ENCODE measurements at places on chromosomes 6 and 20.

DNA sequence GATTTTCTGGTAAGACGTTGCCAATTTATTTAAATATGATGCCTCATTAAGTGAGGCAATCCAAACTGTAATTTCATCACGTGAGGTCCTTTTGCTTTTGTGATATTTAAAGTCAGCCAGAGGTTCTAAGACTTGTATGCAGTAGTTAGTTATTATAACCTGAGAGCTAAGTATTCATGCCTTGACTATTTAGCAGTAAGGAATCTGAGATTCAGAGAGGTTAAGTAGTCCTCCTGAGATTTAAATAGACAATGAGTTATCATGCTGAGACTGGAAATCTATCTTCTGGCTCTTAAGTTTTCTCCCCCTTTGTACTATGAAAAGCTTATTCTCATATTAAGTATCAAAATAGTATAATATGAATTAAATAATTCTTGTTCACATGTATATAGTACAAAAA is 158.0 kb downstream of the UTRN start:
- DNase-seq: no peak

DNA sequence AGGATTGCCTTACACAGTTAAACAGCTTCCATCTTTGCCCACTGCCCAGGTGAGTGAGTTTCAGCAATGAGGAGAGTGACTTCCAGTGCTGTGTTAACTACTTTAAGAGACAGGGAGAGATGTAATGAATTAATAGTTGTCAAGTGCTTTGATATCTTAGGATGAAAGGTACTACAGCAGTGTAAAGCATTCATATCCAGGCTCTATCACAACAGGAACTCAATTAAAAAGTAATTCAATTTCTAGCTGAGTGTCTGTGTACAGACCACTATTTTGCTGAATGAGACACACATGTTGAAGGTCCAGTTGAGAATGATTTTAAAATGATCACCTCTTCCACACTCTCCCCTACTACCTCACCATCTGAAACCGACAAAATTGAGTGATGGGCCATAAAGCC is 70.7 kb upstream of the BEND3 start:
- DNase-seq: no peak

GRCh38 chr20:38083338-38084048 is 49.9 kb downstream of the RPRD1B start:
- DNase-seq: peak; percentile 56

- no peak for DNase-seq
Measured at GRCh38 chr20:48259456-48259855, 474.2 kb upstream of the SULF2 start.

- no peak for DNase-seq
Measured at GRCh38 chr6:149478631-149479314, 6.0 kb downstream of the ZC3H12D start.

DNA sequence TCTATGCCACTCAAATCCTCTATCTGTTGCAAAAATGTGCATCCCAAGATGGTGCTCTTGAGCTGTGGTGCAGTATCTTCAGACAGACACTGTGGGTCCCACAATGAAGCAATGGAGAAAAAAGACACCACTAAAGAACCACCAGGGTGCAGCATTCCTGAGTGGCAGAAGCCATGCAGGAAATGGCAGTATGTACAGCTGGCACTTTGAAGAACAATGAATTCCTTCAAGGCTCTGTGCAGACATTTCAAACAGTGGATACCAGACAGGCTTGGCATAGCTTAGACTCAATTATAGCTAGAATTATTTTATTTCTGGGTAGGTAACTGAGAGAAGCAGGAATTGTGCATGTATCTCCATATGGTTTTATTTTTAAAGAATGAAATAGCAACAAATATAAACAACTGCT is 24.0 kb upstream of the HDAC2 start:
- DNase-seq: peak; percentile 88

GRCh38 chr6:150456902-150457643 is 88.3 kb downstream of the IYD start:
- no peak for DNase-seq

DNA sequence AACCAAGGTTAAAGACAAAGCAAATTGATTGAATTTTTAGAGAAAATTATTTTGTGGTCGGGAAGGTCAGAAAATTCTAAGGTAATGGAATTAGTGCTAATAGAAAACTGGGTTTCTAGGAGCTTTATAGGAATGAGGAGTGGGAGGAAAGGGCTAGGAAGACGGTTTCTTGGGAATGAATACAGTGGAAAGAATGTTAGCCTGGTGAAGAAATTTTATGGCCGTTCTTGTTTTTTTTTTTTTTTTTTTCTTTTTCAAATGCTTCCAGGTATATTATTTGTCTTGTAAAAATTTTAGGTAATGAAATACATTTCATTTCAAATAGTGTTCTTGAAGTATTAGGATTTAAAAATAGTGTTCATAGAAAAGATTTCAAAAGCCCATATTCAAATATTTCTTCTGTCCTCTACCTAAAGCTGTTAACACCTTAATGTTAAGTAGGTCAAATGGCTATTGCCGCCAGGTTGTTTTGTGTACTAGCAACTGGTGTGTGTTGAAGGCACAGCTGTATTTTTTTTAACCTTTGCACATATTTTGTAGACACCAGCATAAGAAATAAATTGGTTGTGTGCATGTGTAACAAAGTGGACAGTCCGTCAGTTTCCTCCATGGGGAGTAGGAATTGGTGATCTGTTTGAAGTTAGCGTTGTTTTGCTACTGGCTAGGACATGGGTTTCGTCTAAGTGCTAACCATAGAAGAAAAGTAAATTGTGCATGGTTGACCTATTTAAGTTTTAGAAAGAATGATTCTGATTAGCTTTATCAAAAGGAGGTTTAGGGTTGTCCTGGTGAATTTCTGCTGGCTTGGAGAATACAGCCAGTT is 32.3 kb downstream of the AFDN start:
- DNase-seq: peak; percentile 29

GRCh38 chr6:11263291-11263775 is 30.9 kb upstream of the NEDD9 start:
- DNase-seq: peak; percentile 92

GRCh38 chr6:64325093-64325492 is 689.5 kb downstream of the PHF3 start:
- DNase-seq: no peak

- no peak for DNase-seq
Measured at GRCh38 chr6:43267619-43268354, 24.5 kb downstream of the TTBK1 start.

DNA sequence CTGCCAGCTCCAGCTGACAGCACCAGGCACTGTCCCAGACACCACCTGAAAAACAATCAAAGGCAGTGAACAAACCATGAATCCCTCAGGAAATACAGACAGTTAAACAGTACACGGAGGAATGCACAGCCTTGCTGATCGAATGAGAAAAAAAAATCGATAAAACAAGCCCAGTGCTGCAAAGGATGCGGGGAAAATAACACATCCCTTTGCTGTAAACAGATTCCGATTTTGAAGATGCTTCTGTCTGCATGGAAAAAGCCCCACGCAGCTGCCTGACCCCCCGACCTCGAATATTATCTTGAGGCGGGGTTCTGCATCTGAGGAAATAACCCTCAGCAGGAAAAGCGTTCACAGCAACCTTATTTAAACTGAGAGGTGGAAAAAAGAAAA is 43.9 kb downstream of the RBM38 start:
- DNase-seq: no peak

GRCh38 chr6:107121266-107121665 is 6.0 kb upstream of the BEND3 start:
- DNase-seq: no peak

DNA sequence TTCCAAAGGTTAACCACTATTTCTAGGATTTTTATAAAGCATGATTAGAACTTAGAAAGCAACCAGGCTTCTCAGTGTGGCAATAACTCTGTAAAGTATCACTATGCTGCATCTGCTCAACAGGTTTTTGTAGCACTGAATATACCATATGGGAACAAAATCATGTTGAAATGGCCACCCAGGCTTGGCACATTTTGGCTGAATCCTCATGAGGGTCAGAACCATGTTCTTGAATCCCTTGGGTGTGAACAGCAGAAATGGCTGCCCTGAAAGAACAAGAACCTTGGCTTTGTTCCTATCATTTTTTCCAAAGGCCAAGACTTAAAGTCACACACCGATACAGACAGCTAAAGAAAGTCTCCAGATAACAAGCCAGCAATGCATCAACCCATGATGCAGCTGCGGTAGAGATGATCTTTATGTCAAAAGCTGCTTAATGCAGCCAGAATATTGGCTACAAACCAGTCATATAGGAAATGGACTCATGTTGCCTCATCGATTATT is 283.0 kb upstream of the NOX3 start:
- DNase-seq: no peak

DNA sequence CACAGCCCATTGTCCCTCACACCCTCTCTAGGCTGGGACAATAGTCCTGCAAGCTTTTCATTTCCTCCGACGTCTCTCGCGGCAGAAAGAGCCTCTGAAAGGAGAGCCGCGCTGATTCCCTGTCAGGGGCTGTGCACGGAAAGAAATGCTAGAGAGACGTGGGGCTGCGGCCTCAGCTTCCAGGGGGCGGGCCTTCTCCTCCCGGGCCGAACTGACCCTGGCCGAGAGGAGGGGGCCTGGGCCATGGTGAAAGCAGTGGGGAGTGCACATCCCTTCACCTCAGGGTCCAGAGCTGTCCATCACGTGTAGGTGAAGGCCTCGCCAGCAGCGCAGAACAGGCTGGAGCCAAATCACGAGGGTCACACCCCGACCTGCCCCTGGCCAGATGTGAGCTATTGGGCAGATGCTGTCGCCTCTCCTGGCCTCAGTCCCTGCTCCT is 220.4 kb downstream of the TAF4 start:
- DNase-seq: no peak

- peak; percentile 21 for DNase-seq
Measured at GRCh38 chr20:32433311-32434021, 75.3 kb downstream of the ASXL1 start.

DNA sequence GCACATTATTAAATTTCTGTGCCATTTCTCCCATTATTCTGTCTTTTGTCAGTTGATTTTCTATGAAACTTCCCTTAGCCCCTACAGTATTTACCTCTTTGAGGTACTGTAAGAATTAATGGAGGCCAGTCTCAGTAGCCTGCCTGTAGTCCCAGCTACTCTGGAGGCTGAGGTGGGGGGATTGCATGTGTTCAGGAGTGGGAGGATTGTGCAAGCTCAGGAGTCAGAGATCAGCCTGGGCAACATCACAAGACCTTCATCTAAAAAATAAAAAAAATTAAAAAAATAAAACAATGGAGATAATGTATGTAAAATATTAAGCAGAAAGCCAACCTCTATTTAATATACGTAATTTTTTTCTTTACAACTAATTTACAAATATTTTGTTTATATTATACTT is 77.8 kb downstream of the OR2B2 start:
- DNase-seq: no peak

DNA sequence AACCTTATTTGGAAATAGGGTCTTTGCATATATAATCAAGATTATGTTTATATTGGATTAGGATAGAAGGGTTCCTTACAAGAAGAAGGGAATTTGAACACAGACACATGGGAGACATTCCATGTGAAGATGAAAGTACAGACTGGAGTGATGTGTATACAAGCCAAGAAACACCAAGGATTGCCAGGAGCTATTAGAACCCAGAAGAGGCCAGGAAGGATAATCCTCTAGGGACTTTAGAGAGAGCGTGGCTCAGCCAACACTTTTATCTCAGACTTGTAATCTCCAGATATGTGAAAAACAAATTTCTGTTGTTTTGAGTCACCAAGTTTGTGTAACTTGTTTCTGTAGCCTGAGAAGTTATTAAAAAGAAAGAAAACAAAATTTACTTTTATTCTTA is 1173.9 kb upstream of the CITED2 start:
- no peak for DNase-seq

GRCh38 chr6:147207837-147208754 is 3.9 kb downstream of the STXBP5 start:
- no peak for DNase-seq

GRCh38 chr20:45044084-45044573 is 56.8 kb downstream of the KCNS1 start:
- DNase-seq: peak; percentile 85

DNA sequence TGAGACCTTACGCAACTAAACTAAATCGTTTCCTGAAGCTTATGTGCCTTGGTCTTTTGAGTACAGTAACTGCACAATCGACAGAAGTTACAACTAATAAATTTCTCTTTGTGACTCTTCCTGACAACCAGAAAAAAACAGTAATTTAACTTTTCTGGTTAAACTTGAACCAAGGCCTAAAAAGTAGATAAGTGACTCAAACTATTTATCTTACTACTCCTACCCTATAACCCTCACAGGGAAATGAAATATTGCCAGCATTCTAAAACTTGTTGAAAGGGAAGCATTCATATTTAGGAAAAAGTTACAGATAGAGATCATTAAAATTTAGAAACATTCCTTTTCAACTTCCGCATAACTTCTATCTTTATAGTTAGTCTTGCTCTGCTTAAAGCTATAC is 1034.4 kb downstream of the EYS start:
- DNase-seq: peak; percentile 69

DNA sequence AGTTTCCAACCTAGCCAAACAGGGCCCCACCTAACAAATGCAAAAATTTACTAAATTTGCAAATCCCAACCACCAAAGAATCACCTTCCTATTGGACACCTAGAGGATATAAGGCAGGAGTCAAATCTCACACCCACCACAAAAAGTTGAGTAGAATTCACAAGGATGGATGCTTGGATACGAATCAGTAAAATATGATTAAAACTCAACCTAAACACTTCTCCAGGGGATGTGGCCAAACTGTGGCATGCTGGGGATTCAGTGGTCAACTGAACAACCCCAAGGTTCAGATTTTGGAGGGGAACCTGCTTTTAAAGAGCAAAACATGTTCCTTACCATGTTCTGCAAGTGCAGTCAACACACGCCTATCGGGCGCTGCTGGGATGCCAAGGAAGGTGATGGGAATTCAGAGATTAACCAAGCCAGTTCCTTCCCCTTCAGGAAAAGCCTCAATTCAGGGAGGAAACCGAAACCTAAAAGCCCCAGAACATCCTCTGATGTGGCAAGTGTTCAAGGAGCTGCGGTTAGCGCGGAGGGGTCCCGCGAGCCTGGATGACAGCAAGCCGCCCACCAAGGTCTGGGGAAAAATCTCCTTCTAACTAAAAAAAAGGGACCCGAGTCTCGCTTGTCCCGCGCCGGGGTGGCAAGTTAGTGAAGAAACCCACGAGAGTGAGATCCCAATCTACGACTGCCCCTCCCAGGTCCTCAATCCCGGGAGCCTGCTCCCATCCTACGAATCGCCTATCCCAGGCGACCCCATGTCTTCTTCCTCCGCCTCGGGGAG is 902 bp downstream of the SAMHD1 start:
- DNase-seq: peak; percentile 55

- peak; percentile 97 for DNase-seq
Measured at GRCh38 chr6:152110886-152111820, 303.7 kb downstream of the ESR1 start.

DNA sequence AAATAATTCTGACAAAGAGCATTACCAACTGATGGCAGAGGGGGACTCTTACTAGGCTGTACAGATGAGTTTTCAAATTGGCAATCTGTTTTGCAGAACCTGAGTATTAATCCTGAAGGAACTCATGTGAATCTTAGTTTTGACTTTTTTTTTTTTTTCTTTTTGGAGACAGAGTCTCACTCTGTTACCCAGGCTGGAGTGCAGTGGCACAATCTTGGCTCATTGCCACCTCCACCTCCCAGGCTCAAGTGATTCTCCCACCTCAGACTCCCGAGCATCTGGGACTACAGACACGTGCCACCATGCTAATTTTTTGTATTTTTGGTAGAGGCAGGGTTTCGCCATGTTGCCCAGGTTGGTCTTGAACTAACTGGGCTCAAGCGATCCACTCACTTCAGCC is 49.3 kb downstream of the KCTD20 start:
- DNase-seq: no peak

GRCh38 chr6:156029286-156029985 is 573.8 kb upstream of the NOX3 start:
- DNase-seq: no peak

Measured in fibroblast of villous mesenchyme (primary cell).